Islet precursor cell (in vitro differentiated cells): ENCODE measurements at places on chromosomes 11 and 22.
A peak's percentile ranks its signal among the peaks of the same experiment; 100 is the strongest.

DNA sequence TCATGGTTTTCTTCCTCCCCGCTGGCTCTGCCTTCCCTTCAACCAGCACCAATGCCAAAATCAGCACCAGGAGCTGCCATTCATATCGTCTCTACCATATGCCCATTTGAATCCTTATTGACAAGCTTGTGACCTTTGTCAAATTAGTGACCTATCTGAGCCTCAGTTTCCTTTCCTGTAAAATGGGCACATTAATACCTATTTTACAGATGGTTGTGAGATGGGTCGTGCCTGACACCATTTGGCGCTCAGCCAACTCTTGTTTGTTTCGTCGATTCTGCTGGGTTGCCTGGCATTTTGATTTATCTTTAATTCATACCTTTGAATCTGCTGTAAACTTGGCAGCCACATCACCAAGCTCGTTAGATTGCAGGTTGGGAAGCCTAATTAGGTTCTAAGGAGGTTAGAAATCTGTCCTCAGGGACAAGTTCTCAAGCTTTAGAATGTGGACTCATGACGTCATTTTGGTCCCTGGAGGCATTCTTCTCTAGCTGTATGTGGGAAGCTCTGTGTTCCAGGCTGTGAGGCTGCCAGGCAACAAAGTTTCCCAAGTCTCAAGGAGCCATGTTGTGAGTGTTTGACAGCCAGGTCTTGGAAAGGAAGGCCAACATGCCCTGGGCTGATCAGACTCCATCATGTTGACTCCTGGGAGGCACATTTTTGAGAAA is 61.0 kb downstream of the RPS6KA4 start:
- no peak for DNase-seq

DNA sequence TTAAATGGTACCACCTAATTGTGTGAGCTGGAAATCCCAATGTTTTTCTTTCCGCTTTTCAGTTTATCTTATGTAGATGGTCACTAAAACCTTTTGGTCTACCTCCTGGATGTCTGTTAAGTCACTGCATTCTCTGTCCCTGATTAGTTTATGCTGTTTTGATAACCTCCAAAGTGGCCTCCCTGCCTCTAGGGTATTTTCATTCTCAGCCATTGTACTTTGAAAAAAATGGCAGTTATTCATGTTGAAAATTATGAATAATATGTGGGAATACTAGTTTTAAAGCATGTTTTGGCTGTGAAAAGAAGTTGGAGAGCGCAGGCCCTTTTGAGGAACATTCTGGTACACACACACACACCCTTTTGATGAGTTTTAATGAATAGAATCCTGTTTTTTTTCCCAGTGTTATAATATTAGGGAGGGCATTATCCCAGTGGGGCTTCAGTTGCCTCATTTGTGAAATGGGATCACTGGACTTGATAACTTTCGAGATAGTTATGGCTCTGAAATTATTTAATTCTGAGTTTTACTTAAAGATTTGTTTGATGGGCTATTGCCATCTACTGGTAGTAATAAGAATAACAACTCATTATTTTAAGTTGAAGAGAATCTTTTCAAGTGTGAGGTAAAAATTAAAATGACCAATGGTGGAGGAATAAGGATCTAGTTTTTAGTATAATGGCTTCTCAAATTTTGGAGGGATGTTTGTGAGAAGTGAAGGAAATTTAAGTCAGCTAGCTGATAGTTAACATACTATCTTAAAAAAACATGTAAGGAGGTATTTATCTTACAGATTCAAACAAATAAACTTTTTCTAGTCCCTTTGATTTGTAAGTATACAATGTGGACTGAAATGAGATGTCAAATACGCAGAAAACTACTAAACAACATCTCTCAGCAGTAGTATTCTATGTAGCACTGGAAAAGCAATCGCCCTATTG is 3.9 kb downstream of the FDX1 start:
- no peak for DNase-seq

DNA sequence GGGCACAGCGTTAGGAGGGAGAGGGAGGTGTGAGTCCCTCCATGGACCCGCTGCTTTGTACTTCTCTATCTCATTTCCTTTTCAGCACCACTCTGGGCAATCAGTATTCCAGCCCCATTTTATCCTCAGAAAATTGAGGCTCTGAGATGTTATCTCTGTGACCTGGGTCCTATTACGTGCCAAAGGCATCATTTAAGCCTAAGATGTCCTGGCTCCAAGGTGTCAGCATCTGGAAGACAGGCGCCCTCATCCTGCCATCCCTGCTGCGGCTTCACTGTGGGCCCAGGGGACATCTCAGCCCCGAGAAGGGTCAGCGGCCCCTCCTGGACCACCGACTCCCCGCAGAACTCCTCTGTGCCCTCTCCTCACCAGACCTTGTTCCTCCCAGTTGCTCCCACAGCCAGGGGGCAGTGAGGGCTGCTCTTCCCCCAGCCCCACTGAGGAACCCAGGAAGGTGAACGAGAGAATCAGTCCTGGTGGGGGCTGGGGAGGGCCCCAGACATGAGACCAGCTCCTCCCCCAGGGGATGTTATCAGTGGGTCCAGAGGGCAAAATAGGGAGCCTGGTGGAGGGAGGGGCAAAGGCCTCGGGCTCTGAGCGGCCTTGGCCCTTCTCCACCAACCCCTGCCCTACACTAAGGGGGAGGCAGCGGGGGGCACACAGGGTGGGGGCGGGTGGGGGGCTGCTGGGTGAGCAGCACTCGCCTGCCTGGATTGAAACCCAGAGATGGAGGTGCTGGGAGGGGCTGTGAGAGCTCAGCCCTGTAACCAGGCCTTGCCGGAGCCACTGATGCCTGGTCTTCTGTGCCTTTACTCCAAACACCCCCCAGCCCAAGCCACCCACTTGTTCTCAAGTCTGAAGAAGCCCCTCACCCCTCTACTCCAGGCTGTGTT is 829 bp upstream of the APOC3 start:
- DNase-seq: no peak

DNA sequence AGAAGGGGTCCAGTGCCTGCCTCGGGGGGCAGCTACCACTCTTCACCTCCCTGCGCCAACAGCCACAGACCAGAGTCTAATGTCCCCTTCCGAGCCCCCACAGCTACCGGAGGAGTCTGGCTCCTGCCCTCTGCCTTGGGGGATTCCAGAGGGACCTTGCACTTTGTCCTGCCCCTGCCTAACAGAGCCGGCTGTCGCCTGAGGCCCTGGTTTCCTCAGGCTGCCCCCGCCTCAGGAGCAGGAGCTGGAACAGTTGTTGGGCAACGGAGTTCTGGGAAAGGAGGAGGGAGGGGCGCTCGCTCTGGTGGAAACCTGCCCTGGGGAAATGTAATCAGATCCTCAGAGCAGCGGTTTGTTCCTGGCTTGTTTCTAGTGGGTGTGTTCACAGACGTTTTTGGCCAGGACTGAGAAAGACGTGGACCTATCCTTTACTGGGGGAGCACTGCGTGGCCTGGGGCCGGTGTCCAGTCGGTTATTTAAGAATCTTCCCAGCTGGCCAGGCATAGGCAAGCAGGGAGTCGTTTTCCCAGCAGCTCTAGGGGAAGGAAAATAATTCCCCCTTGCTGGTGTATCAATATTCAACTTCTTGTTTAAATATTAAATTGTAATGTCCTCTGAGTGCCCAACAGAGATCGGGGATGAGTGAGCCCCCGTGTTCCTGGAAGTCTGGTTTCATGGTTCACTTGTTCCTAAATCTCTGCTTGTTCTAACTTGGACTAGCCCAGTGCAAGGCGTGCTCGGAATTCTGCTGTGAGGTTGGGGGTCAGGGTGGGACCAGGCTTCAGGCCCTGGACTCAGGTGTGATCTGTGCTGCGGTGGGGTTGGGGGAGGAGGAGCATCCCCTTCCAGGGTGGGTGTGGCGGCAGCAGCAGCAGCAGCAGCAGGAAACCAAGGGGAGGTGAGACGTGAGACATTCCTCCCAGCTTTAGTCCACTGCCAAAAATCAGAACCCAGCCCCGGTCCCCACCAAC is 32.1 kb downstream of the A4GALT start:
- DNase-seq: peak; percentile 96

GRCh38 chr22:40668611-40669411 is 10.5 kb upstream of the MCHR1 start:
- DNase-seq: peak; percentile 85

GRCh38 chr22:20392983-20393704 is 807 bp upstream of the ZNF74 start:
- no peak for DNase-seq

DNA sequence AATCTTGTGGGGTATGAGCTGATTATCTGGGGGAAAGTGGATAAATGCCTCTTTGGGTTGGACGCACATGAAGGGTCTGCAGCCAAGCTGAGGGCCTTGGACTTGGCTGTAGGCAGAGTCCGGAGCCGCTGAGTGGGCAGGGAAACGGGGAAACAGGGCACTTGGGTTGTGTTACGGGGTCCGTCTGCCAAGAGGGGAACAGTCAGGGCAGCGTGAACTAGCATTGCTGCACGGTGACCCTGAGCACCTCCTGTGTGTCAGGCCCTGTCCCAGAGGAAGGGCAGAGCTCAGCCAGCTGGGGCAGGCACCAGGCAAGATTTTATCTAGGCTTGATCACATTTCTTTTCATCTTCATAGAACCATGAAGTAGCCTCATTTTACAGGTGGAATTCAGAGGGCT is 11.9 kb downstream of the FAM83F start:
- no peak for DNase-seq

- no peak for DNase-seq
Measured at GRCh38 chr11:112485280-112485679, 224.6 kb upstream of the PLET1 start.

- DNase-seq: no peak
Measured at GRCh38 chr11:45993531-45994001, 71.1 kb downstream of the LARGE2 start.

DNA sequence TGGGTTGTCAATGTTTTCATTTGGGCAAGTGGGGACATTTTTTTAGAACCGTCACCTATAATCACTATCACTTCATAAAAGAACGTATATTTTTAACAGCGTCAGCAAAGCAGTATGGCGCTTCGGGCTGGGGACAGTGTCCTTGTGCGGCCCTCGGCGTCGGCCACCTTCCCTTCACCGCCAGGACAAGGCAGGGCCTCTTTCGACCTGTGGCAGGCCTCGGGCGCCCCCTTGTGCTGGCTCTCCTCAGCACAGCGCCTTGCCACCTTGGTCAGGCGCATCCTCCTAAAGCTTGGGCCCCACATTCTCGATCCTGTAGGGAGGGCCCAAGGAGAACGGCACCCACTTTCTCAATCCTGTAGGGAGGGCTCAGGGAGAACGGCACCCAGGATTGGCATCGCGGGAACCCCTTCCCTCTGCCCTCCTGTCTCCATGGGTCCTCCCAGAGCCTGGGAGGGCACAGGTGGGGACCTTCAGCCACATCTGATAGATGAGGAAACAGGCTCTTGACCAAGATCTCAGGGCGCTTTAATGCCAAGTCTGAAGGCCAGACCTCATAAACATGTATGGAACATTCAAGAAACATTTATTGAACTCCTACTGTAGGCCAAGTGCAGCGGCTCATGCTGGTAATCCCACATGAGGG is 11.5 kb upstream of the FADD start:
- DNase-seq: peak; percentile 87

- DNase-seq: no peak
Measured at GRCh38 chr11:107804971-107805370, 53.6 kb downstream of the SLC35F2 start.
